ENCODE measurements at places on chromosomes 3 and 15.

DNA sequence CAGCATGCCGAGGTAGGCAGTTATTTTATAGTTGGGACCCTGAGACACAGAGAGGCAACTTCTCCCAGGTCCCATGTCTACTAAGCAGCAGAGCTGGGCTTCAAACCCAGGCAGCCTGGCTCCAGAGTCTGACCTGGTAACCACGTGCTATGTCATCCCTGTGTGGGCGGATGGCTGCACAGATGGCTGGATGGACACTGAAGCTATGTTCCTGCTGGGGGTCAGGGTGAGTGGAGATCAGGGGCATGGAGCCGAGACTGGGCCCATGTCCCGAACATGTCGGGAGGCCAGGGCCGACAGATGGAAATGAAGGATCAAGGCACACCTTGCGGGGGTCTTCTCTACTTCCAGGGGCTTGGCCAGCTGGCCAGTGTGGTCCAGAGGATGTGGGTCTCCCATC is 9.3 kb upstream of the FBLN2 start:
- DNase-seq = no peak

DNA sequence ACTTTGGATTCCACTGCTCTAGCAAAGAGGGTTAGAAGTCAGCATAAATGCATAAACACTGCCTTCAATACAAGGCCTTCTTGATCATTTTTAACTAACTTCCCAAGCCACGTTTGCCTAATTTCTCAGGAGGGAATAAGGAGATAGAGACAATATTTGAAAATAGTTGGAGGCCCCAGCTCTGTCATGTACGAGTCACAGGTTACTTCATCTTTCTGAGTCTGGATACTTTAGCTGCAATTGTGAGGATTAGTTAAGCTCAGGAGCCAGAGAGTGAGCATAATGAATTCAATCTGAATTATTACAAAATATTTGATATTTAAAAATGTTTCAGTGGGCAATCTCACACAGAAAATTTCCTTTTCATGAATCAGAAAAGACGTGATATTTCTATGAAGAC is 298.9 kb downstream of the SHOX2 start:
- DNase-seq = no peak

DNA sequence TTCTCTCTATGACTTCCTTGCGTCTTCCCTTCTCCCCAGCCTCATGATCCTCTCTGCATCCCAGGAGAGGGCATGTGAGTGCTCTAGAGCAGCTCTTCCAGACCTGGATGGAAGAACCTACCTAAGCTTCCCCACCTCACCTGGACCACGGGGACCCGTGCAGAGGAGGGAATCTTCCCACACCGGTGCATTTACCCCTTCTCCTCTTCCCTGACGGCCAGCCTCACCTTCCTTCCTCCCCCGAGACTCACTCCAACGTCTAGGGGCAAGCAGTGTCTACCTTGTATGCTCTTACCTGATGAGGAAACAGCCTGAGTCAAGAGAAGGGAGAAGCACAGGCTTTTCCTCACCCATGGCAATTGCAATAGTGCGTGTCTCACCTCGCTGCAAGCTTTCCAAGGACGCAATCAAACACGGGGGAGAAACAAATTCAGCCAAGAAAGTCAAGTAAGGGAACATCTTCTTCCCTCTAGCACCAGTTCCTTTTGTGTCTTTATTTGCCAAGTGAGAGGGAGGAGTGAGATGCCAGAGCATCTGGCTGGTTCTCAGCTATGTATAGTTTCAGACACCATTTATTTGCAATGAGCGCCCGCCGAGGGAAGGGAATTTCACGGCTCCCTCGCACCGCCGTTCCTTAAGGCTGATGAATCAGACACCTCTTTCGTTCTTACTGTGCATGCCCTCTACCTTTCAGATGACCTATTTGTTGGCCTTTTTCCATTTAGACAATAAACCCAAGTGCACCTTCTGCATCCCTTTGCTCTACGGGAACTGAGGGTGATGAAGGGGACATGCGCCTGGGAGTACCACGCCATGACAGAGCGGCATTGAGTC is 1.8 kb upstream of the CCR9 start:
- DNase-seq = no peak

GRCh38 chr3:60501314-60501713 is 749.9 kb downstream of the FHIT start:
- DNase-seq = no peak

- no peak for DNase-seq
Measured at GRCh38 chr3:131892331-131892730, 142.5 kb downstream of the CPNE4 start.

- DNase-seq = no peak
Measured at GRCh38 chr3:16877505-16877904, 7.2 kb upstream of the PLCL2 start.

- no peak for DNase-seq
Measured at GRCh38 chr3:113247068-113247467, 35.7 kb downstream of the BOC start.

DNA sequence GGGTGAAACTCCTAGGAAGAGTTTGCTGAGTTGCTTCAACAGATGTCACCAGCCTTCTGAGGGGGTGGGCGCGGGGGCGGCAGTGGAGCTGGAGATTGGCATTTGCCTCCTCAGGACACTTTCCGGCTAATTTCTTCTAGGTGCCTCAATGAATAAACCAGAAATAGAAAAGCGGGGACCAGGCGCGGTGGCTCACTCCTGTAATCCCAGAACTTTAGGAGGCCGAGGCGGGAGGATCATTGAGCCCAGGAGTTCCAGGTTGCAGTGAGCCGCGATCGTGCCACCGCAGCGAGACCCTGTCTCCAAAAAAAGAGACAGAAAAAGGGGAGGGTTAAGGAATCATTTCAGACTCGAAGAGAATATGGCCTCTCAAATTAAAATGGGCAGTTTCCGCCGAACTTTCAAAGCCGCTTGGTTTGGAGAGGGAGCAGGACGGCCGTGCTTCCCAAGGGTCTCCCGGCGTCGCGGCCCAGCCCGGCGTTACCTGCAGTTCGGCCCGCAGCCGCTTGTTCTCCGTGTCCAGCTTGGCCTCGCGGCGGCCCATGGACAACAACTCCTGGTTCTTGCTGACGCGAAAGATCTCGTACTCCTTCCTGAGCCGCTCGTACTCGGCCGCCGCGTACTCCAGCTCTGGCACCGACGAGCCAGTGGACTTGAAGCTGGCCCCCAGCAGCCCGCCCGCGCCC is 587 bp downstream of the NPHP3 start:
- DNase-seq = peak; percentile 30

GRCh38 chr3:194990454-194991337 is 280.3 kb downstream of the XXYLT1 start:
- no peak for DNase-seq

DNA sequence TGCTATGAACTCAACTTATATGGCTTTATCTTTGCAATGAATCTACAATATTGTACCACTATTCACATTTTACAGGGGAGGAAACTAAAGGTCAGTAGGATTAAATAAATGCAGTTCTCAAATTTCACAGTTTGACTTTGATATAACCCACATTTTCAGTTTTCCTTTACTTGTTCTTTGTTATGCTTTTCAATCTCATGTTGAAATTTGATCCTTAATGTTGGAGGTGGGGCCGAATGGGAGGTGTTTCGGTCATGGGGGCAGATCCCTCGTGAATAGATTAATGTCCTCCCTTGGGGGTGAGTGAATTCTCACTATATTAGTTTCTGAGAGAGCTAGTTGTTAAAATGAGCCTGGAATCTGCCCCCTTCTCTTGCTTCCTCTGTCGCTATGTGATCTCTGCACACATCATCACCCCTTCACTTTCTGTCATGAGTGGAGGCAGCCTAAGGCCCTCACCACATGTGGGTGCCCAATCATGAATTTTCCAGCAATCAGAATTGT is 44.7 kb downstream of the CD200 start:
- DNase-seq = no peak

GRCh38 chr3:62169906-62170660 is 203.3 kb downstream of the FEZF2 start:
- no peak for DNase-seq

DNA sequence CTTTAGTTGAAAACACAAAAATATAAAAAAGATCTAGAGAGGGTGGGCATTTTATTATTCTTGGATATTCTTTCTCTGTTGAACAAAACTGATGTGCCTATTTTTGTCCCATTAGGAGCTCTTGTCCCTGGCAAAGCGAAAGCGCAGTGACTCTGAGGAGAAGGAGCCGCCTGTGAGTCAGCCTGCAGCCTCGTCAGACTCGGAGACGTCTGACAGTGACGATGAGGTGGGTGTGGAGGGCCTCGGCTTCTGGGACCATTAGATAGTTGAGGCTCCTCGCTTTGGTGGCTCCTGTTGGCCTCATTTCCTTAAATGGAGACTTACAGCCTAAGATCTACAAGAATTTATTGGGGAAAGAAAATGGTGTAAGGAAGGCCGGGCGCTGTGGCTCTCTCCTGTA is 21.3 kb downstream of the RTF1 start:
- no peak for DNase-seq

DNA sequence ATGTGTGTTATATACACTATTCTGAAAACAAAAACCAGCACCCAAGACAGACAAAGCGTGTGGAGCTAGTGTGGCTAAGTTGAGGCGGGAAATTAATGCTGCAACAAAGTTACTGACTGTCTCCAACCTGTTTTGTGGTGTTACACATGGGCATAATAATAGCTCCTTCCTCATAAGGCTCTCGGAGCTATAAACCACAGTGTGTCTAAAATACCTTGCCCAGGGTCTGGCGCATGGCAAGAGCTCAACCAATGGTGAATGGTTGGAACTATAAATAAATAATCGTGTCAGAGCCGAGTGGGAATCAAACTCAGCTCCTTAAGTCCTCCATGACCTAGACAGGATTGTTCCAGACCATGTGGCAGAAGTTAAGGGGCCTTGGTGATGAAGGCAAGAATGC is 35.9 kb upstream of the TFRC start:
- no peak for DNase-seq

- DNase-seq = no peak
Measured at GRCh38 chr15:37967788-37968187, 33.3 kb downstream of the TMCO5A start.

DNA sequence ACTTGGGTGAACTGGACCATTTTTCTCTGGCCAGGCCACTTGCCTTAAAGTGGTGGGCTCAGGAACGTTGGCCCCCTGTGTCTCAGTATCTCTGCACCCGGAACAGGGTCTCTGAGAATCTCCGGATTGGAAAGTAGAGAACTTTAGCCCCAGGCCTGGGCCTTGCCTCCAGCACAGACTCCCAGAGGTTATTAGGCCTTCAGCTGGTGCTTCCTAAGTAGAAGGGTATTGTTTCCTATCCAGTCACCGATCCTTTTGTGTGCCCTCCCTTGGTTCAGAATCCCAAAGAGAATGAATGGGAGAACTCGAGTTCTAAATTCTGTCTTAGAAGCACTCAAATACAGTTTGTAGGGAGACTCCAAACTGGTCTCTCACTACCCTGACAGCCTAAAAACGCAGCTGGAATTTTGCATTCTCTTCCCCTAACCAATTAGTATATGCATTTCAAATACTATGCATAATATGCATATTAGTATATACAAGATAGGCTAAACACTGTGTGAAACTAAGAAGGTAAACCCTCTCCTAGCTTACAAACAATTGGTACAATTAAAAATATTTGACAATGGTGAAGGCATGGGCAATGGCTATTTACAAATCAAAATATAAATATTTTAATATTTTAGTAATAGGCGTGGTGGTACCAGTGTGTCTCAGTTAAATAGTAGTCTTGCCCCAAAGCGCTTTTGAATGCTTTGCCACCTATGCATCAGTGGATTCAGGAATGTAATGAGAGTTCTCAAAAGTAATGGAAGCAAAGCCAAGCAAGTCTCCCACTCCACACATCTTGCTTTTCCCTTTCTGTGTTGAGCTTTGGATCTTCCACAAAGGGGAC is 48.5 kb upstream of the SLC4A7 start:
- DNase-seq = no peak

DNA sequence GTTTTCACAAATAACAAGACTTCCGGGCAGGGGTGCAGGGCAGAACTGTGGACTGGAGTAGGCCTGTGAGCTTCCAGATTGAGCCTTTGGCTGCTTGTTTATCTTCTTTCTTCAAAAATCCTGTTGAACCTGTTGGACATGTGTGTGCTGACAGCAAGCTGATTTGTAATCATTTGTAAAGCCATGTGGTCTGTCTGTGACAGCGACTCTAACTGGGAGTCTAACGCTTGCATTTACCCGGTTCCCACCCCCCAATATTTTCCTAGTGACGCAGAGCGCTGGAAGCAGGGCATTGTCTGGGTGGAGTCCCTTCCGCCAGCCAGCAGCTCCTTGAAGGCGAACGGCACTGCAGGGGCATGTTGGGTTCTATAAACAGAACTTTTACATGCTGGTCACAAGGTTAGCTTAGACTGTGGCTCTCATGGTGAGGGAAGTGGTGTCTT is 85.7 kb upstream of the MYZAP start:
- peak; percentile 43 for DNase-seq

DNA sequence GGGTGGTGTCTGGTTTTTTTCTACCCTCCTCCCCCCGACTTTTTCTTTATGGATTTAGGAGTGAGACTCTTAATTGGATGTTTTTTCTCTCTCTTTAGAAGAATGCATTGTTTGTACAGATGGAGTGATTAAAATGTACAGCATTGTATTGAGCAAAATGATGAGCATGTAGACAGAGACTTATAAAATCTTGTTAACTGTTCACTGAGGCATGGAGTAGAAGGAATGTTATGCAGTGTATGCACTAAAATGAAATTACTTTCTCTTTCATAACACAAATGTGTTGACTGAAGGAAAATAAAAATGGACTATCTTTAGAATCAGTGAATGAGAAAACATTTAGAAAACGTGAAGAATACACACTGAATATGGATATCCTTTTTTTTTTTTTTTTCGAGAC is 39.8 kb downstream of the ZFAND6 start:
- DNase-seq = no peak

- no peak for DNase-seq
Measured at GRCh38 chr3:195762249-195762585, 41.4 kb downstream of the MUC20 start.

DNA sequence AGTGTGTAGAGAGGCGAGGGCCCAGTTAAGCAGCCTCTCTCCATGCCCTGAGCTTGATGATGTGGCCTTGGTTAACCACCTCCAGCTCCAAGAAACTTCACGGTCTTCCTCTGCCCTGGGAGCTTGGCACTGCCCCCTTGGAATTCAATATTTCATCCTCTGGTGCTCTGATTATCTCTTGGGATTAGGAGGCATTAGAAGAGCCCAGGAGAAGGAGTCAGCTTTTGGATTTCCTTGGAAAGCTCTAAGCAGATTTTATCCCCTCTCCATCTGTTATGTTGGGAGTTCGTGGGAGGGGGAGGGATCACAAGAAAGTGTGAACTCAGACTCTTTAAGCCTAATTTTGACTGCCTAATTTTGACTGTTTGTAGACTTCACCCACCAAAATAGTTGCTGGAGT is 132.7 kb upstream of the AGBL1 start:
- no peak for DNase-seq

- peak; percentile 55 for DNase-seq
Measured at GRCh38 chr15:100338971-100339444, 2.8 kb downstream of the ADAMTS17 start.

GRCh38 chr15:82647835-82648256 is 683 bp upstream of the CPEB1 start:
- no peak for DNase-seq

- no peak for DNase-seq
Measured at GRCh38 chr3:67346081-67346480, 308.3 kb downstream of the SUCLG2 start.

GRCh38 chr15:58524247-58524646 is 92.5 kb downstream of the LIPC start:
- no peak for DNase-seq

All from SHP77 (cell line).